Anterior cingulate cortex (tissue), 58 donors: ENCODE measurements at places on chromosomes 2 and 18.
A peak's percentile ranks its signal among the peaks of the same experiment; 100 is the strongest.

DNA sequence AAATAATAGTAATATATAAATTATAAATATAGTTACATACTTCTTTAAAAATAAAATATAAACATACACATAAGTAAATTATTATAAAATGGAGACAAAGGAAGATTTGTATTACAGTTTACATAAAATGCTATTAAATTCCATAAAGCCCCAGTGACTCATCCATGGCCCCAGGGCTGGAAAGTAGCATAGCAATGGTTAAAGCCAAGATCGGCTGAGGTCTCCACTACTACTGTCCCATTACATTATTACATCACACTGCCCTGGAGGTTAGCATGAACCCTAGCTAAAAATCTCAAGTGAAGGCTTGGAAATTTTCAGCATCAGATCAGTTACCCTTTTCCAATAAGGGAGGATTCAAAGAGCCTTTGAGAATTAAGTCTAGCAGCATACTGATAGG, 936.2 kb downstream of the DSC3 start:
- no peak for DNase-seq

DNA sequence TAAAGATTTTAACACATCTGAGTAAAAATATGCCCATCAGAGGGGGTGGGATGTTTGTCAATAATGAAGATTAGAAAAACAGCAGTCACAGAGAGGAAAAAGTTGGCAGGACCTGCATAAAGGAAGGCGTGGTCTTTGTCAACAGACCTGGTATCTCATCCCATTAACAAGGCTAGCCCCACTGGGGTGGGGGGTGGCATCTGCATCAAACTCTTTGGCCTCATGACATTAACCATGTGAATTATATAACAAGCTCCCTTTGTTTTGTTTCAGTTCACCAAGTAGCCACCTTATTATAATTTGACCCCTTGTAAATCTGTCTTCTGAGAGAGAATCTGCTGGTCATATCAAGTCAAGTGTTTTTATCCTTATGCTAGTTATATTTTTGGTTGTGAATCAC, 28.8 kb downstream of the NEMP2 start:
- no peak for DNase-seq

DNA sequence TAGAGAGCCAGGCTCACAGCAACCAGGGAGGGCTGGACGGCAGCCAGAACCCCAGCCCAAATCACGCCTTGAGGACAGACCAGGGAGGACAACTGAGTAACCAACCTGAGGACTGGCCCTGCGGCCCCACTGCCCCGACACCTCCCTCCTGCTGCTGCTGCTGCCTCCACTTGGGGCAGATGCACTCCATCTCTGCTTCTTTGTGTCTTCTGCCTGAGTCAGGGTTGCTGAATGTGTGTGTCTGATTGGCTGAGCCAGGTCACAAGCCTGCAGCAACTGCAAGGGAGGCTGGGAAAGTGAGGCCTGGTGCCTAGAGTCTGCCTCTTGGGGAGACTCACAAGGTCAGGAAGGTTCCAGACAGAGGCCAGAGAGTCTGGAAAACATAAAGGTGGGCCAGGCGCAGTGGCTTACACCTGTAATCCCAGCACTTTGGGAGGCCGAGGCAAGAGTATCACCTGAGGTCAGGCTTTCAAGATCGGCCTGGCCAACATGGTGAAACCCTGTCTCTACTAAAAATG, 83.4 kb downstream of the ZFP36L2 start:
- DNase-seq, result no peak

DNA sequence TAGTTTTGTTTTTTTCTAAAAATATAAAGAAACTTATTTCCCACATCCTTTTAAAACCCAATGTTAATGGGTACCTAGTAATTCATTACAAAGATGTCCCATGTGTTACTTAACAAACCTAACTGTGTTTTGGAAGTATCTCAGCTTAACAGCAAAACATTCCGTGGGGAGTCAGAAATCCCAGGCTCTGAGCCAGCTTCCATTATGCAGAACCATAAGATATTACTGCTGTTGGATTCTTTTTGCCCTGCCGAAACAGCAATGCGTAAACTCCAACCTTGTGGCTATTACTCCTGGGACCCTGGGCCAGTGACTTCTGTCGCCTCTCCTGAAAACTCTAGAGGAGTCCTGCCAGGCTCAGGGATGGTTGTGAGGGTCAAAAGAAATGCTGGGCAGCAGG, 174.1 kb downstream of the UXS1 start:
- no peak for DNase-seq

GRCh38 chr18:6355789-6356589, 58.7 kb downstream of the L3MBTL4 start:
- no peak for DNase-seq

DNA sequence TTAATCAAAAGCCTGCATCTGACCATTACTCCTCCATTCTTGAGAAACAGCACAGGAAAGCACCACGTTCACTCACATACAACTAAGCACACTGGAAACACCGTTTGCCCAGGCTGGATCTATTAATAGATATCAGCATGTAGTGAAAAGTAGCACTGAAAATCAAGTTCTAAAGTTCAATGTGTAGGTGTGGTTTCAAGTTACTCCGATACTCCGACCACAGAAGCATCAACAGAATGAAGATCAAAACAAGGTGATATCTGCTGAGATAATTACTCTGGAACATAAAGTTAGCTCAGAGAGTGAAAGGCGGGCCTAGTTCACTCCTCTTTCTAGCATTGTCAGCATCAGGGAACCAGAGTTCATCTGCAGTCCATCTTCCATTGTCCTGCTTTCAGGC, 1367.4 kb upstream of the ACVR2A start:
- no peak for DNase-seq

GRCh38 chr18:36530676-36531405, 233.3 kb downstream of the FHOD3 start:
- no peak for DNase-seq

DNA sequence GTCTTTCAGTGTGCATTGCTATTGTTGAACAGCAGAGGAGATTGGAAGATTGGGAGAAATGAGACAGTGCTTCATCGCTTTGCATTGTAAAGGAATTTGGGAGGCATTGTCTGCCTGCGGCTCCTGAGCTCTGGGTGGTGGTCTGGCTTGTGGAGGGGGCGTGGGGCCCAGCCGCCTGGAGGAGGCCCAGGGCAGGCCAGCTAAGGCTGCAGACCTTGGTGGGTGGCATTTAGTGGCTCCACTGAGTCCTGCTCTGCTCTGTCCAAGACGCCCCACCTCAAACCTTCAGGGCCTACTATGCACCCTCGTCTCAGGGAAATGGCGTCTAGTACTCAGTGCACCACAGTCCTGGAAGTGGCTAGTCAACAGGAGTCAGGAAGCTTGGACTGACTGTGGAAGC, 5.7 kb upstream of the HS1BP3 start:
- DNase-seq, result no peak

DNA sequence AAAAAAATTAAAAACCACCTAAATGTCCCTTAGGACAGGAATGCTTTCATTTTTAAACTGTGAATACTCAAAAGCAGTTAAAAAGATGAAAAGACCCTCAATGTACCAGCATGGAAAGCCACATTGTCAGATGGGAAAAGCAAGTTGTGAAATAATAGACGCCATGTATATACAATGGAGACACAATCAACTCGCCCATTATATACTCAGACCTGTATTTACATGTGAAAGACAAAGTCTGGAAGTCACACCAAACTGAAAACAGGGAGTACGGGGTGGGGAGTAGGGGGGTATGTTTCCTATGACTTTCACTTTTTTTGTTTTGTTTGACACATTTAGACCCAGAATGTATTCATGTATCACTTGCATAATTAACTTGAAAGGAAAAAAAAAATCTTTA, 75.6 kb downstream of the CELF4 start:
- no peak for DNase-seq

GRCh38 chr2:226845386-226846116, 9.7 kb downstream of the RHBDD1 start:
- no peak for DNase-seq

GRCh38 chr2:10906926-10907625, 4.7 kb upstream of the KCNF1 start:
- DNase-seq, result no peak

DNA sequence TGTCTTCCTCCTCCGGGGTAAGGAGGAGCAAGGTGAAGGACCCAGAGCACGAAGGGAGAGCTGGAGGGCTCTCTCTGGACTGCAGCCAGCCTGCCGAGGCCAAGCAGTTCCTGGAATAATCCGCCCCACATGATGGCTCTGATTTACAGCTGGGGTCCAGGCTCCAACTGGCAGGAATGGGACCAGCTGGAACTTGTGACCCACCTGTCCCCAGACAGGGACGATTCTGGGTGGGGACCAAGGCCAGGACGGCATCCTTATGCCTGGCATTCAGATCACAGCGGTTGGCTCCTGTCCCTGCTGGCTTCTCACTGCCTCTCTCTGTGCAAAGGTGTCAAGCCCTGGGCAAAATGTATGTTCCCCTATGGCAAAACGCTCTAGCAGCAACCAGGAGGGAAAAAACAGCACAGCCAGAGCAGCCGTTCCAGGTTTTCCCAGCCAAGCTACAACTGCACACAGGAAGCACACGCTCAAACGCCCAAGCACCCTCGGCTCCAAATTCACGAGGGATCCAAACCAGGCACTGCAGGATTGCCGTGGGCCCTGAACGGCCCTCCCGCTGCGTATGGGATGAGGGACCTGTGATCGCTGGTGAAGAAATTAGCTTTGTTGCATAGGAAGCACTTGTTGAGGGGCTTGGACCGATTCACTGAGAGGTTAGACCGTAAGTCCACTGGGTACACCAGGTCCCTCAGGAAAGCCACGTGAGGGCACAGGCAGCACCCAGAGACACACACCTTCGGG, 35.8 kb downstream of the FAM178B start:
- no peak for DNase-seq

DNA sequence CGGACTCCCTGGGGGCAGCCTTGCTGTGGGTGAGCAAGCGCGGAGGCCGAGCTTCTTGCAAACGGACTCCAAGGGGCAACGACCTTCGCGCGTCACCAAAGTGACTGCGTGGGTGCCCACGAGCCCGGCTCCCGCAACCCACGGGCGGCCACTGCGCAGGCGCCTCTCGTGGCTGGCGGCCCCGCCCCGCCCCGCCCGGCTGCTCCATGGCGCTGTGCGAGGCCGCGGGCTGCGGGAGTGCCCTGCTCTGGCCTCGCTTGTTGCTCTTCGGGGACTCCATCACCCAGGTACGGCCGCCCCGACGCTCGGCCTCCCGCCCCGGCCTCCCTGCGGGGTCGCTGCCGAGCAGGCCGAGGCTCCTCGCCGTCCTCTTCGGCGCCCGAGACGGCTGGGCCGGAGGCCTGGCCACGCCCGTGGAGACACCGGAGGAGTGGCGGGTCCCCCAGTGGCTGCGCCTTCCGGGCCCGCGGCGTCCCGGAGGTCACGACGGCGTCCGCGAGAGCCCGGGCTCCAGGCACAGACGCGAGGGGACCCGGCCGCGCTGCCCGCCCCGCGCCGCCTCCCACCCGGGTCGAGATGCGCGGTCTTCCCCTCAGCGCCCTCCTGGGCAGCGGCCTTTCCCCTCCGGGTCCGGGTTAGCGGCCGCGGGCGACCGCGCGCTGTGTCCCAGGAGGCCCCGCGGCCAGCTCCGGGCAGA, at the start of gene IAH1:
Gene IAH1, plus strand, starts transcription at position 191 of the 697 bp plus-strand sequence. Its CDS starts 16 bp downstream, at position 207.
- peak; percentile 45 for DNase-seq

GRCh38 chr2:45821558-45822271, 170.2 kb downstream of the PRKCE start:
- no peak for DNase-seq

DNA sequence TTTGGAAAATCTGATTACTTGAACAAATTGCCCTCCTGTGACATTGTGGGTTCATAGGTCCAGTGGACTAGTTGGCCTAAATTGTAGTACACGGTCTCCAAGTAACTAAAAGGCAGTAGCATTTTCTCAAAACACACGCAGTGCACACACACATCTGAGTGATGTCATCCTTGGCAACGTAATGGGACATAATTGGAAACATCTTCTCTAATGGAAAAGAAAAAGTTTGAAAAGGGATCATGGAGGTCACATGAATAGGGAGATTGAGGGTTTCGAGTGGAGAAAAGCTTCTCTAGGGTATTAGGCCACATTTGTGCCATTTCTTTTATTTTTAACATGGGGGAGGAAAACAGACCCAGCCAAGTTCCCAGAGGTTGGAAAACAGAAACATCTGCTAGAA, 93.3 kb downstream of the MAP4K4 start:
- DNase-seq, result no peak

DNA sequence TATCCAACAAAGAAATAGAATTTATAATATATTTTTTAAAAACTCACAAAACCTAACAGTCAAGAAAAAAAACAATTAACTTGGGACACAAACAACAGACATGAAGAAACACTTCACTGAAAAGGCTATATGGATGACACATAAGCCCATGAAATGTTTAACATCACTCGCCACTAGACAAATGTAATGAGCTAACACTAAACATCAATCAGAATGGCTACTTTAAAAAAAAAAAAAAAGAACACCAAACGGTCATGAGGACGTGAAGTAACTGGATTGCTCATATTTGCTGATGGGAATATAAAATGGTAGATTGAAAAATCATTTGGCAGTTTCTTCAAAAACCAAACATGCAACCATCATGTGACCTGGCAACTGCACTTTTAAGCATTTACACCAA, 97.3 kb upstream of the RGPD4 start:
- no peak for DNase-seq

DNA sequence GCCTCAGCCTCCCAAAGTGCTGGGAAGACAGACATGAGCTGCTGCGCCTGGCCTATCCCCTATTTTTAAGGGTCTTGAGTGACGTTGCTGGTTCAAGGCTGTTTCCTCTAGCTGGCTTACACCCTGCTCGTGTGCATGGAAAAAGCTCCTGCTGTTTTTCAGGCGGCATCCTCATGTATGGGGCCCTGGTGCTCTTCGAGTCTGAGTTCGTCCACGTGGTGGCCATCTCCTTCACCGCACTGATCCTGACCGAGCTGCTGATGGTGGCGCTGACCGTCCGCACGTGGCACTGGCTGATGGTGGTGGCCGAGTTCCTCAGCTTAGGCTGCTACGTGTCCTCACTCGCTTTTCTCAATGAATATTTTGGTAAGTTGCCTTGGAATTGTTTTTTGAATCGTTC, 22.0 kb upstream of the NFATC1 start:
- no peak for DNase-seq

GRCh38 chr18:44730803-44731529, 50.3 kb downstream of the SETBP1 start:
- no peak for DNase-seq

- no peak for DNase-seq
Measured at GRCh38 chr2:76752506-76752905, 769.7 kb downstream of the LRRTM4 start.

GRCh38 chr2:112149194-112149593, 11.0 kb downstream of the FBLN7 start:
- DNase-seq, result no peak

DNA sequence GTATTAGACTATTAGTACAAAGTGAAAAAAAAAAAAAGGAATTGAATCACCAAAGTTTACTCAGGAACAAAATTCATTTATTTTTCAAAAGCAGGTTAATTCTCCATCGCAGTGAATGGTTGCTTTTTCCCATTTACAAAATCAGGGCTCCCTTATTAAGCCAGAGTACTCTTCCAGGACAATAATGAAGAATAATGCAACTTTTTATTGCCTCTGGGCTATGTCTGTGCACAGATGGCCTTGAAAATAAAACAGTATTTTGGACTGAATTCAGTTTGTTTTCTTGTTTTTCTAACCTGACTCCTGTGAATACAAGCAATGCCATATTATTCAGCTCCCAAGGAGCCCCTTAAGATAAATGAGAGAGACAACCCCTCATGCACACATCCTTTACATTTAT, 246.8 kb downstream of the KCNS3 start:
- DNase-seq, result no peak

GRCh38 chr18:3453540-3454364, 3.8 kb downstream of the TGIF1 start:
- DNase-seq, result no peak

GRCh38 chr2:218648088-218648786, 11.2 kb downstream of the ZNF142 start:
- DNase-seq, result peak; percentile 48

- no peak for DNase-seq
Measured at GRCh38 chr2:161118722-161119121, 41.5 kb upstream of the TANK start.
